Astrocyte of the spinal cord (primary cell): ENCODE measurements at places on chromosomes 2 and 18.
A peak's percentile ranks its signal among the peaks of the same experiment; 100 is the strongest.

DNA sequence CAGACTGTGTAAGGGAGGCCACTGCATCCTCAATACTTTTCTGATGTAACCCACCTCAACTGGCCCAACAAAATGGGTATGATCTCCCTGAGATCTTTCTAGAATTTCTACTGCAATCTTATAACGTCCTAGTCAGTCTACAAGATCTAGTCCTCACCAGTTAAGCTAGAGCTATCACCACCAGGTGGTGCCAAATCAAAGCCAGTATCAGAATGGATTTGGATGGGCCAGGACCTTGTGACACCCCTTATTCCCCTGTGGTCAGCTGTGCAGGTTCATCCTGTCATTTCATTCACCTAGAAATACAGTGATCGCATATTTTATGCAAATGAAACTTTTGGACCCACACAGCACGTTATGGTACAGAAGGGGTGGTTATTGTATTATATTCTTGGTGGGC, 90.3 kb downstream of the OLA1 start:
- peak; percentile 33 for DNase-seq

- DNase-seq: no peak
Measured at GRCh38 chr2:221546505-221547225, 25.4 kb downstream of the EPHA4 start.

GRCh38 chr18:40272630-40273231, 1682.3 kb upstream of the PIK3C3 start:
- peak; percentile 22 for DNase-seq

- DNase-seq: no peak
Measured at GRCh38 chr2:235373171-235373570, 120.7 kb upstream of the AGAP1 start.

DNA sequence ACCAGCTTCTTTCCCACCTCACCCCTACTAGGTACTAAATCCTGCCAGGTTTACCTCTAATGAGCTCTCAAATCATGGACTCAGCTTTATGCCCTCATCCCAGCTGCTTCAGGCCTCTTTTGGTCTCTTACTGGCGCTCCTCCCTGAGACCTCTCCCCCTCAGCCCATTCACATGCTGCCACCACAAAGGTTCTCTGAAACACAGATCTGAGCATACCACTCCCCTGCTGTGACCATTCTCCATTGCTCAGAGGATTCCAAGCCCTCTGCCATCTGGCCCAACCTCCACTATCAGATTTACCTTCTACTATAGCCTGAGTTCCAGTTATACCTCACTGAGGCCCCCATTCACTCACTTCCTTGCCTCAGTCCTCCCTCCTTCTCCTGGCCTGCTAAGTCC, 174.8 kb downstream of the ANKRD44 start:
- DNase-seq: no peak

GRCh38 chr2:144971786-144972335, 451.9 kb upstream of the ZEB2 start:
- no peak for DNase-seq

DNA sequence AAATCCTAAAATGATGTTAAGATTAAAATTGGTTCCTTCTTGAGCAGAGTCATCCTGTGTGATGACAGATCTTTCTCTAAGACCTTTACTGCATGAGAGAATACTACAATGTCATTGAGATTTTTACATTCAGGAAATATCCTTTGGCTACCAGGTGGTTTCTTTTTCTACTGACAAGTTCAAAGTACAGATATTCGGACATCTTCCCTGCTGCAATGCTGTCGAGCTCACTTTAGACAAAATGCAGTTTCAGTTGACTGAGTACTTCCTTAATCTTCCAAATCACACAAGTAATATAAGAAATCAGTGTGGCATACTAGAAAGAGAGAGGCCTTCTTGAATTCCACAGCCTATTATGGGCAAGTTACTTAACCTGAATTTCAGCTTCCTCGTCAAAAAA, 207.9 kb upstream of the ACVR2A start:
- DNase-seq: peak; percentile 17

DNA sequence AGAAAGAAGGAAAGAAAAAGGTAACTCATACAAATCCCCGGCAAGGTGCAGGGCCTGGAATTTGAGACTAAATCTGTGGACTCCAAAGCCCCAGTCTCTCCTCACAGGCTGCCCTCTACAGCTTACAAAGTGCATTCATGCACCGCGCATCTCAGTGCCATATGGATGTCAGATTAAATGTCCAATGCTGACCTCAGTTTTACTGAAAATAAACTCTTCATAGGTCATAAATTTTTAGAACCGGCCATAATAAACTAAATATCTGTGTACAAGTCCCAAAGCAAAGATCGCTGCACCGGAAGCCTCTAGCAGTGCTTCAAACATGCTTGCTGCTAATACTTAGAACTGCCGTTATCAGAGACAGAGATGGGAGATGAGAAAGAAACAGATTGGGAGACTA, 17.7 kb downstream of the ST6GAL2 start:
- no peak for DNase-seq

- DNase-seq: no peak
Measured at GRCh38 chr2:95258271-95258670, 16.0 kb upstream of the PROM2 start.

- no peak for DNase-seq
Measured at GRCh38 chr2:219228911-219229304, 528 bp downstream of the ATG9A start.

GRCh38 chr2:190328573-190329147, 9.0 kb upstream of the HIBCH start:
- peak; percentile 13 for DNase-seq

- no peak for DNase-seq
Measured at GRCh38 chr2:148524519-148524919, 120.0 kb upstream of the EPC2 start.

DNA sequence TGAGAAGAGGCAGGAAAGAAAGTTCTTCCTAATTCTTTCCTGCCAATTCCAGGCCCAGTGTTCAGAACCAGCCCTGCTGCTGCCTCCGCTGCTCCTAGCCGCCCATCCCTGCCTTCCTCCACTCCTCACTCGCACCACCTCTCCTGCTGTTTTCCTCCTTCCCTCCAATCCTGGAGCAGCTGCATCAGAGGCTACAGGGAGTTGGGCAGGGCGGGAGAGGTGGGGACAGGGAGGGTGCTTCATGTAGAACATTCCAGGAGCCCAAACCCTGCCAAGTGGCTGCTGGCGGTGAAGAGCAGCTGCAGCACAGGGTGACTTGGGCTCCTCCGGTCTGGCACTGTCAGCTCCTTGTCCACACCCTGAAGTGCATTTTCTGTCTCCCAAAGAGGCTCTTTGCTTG, 176.3 kb downstream of the TNS1 start:
- no peak for DNase-seq

- DNase-seq: no peak
Measured at GRCh38 chr2:186531257-186531775, 45.3 kb downstream of the ZC3H15 start.

- no peak for DNase-seq
Measured at GRCh38 chr2:134682726-134683125, 36.1 kb downstream of the TMEM163 start.

GRCh38 chr2:26139269-26140183, 33.4 kb upstream of the GAREM2 start:
- no peak for DNase-seq

- DNase-seq: no peak
Measured at GRCh38 chr2:199428291-199428690, 29.4 kb downstream of the SATB2 start.

- DNase-seq: peak; percentile 90
Measured at GRCh38 chr2:157898591-157898996, 22.5 kb upstream of the ACVR1 start.
